ENCODE measurements at places on chromosomes 13 and 19.

GRCh38 chr19:36488118-36488845 is 1.1 kb downstream of the ZNF566 start:
- DNase-seq, result no peak

DNA sequence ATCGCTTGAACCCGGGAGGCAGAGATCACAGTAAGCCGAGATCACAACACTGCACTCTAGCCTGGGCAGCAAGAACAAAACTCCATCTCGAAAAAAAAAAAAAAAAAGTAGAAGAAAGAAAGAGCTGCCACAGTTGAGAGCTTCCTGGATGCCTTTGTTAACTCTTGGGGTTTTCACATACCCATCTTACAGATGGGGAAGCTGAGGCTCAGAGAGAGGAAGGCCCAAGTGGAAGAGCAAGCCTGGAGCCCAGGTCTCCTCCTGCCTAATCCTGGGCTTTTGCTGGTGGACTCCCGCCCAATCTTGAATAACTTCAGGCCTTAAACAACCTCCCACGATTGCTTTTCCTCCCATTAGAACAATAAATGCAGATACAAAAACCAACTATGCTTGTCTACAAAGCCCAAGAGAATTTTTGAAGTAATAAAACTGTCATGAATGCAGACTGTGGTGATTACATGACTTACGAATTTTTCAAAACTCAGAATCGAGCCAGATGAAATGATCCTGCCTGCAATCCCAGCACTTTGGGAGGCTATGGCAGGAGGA is 41.7 kb downstream of the LTBP4 start:
- no peak for DNase-seq

- no peak for DNase-seq
Observed at GRCh38 chr19:7395360-7396066, 46.8 kb downstream of the ARHGEF18 start.

GRCh38 chr19:12886969-12887747 is at the start of gene KLF1:
KLF1 (minus strand) TSS chr19:12887201; CDS start chr19:12887140, 61 bp downstream.
- no peak for DNase-seq

DNA sequence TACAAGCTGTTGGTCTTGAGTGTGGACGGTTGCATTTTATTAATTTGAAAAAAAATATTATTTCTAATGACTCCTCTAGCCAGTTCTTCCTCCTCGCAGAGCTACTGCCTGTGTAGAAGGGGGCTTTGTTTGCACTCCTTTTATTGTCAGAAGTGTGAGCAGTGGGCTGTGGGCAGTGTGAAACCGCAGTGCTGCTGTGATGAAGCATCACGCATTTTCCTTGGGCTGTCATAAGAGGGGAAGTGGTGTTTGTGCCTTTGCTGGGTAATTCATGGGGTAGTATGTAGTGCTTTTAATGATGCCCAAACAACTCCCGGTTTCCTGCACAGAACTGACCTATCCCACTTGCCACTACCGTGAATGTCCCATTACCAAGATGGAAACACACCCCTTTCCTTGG is 357.3 kb downstream of the ZNF536 start:
- DNase-seq, result no peak

GRCh38 chr19:38707512-38708114 is 36.7 kb downstream of the CAPN12 start:
- DNase-seq, result no peak

GRCh38 chr19:33469171-33470039 is 52.2 kb downstream of the PEPD start:
- no peak for DNase-seq
